ENCODE measurements at places on chromosomes 3 and 15.

DNA sequence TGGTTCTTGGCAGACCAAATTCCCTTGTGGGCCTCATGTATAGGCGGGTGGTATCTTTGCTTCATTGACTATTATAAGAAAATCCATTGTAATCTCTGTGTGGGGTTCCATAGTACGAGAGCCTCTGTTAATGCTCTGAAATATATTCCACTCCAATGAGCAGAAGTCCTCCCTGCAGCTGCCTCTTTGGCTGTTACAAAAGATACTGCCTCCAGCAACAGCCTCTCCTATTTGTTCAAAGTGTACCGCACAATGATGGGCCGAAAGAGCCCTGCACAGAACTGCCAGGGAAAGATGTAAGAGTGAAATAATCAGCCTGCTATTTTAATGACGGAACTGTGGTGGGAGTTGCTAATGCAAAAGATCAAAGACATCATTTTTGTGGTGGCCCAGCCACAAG, 48.9 kb downstream of the GRK7 start:
- no peak for DNase-seq

- DNase-seq: no peak
Measured at GRCh38 chr3:149736175-149736952, 15.9 kb downstream of the COMMD2 start.

- no peak for DNase-seq
Measured at GRCh38 chr15:29278436-29279105, 8.9 kb upstream of the NSMCE3 start.

- DNase-seq: peak; percentile 69
Measured at GRCh38 chr3:16132190-16132589, 42.3 kb upstream of the GALNT15 start.

GRCh38 chr3:173939331-173939730, 541.8 kb downstream of the NLGN1 start:
- DNase-seq: no peak

DNA sequence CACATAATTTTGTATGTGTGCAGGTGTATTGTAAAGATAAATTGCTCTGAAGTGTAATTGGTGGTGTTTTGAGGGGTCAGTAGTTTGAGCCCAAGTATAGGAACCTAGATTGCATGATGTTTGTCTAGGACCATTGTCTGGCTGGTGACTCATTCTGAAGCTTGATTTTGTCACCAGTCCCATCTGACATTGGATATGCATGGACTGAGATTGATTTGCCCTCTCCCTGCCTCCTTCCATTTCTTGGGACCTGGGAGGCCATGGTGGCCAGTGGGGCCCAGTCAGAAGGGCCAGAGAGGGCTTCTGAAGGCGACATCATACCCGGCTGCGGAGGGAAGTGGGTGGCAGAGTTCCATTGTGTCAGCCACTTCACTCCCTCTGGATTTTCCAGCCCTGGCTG, 62.3 kb downstream of the PDIA5 start:
- DNase-seq: no peak

DNA sequence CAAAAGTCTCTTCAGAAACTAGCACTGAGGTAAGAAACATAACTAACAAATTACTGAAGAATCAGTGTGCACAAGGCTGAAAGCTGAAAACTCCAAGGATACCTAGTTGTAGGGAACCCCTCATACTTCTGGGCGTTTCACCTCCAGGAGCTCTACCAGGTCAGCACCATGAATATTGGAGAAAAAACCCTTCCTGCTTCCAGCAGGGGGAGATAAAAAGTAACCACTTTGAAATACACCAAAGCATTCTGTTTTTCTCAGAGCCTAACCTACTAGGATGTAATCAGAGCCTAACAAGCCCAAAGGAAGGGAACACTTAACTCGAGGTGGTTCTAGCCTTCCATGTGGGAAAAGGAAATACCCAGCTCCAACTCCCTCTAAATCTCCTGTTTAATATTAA, 175.8 kb upstream of the MME start:
- DNase-seq: no peak

- no peak for DNase-seq
Measured at GRCh38 chr15:41862515-41863116, 24.0 kb downstream of the PLA2G4B start.

- DNase-seq: no peak
Measured at GRCh38 chr15:31202953-31203352, 101.4 kb upstream of the TRPM1 start.

- no peak for DNase-seq
Measured at GRCh38 chr3:155377071-155377470, 83.6 kb upstream of the STRIT1 start.

DNA sequence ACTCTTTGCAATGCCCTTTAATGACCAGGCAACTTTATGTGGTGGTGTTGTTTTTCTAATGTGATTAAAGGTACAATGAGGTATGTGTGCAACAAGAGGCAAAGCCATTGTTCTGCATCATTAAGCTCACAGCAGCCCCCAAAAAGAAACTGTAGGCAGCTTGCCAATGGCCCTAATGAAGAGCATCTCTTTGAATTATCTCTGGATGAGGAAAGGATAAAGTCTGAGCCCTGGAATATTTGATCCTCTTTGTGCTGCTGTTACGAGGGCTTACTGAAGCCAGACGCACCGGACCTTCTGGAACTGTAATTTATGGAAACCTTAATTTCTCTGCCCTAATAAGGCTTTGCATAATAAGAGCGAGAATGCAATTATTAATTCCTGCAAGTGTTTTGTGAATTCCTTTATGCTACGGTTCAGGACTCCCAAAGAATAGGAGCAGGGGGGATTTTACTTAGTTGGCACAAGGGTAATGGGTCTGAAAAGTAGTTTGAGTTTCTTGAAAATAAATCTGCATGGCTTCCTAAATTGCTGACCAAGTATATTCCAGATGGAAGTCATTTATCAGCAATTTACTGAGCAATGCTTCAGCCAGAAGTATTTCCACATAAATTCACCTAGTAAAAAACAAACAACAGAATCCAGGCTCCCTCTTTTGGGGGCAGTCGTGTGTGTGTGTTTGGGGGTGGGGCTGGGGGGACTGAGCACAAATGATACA, 193.4 kb downstream of the PDZRN3 start:
- DNase-seq: no peak

DNA sequence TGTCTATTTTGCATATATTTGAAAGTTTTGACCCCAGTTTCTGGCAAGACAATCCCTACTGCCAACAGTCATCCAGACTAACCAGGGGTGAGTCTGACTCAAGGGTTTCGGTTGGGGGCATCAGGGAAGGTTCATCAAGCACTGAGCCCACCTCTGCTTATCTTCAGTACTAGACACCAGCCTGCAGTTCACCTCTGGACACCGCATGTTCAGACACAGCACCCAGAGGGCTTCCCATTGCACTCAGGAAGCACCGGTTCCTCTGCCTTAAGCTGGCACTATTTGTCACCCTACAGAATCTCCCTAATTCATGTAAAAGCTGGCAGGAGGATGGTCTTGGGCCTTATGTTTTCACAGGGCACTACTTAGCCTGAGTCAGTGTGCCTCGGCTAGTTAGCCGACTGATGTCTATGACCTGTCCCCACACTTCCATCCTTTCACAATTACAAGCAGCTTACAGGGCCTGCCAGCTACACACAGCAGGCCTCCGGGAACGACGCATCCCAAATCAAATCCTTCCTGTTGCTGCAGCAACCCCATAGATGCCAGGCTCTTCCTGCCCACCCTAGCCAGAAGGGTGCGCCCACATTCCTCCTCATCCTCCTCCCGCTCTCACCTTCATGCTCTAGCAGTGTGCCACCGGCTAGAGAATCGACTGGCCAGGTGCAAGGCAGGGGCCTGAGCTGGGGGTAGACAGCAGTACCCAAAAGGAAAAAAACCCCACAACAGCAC, 52.5 kb downstream of the SH3BP5 start:
- no peak for DNase-seq

GRCh38 chr3:155488671-155489070, 195.2 kb upstream of the STRIT1 start:
- DNase-seq: no peak

- no peak for DNase-seq
Measured at GRCh38 chr3:177596816-177597271, 399.6 kb upstream of the TBL1XR1 start.

DNA sequence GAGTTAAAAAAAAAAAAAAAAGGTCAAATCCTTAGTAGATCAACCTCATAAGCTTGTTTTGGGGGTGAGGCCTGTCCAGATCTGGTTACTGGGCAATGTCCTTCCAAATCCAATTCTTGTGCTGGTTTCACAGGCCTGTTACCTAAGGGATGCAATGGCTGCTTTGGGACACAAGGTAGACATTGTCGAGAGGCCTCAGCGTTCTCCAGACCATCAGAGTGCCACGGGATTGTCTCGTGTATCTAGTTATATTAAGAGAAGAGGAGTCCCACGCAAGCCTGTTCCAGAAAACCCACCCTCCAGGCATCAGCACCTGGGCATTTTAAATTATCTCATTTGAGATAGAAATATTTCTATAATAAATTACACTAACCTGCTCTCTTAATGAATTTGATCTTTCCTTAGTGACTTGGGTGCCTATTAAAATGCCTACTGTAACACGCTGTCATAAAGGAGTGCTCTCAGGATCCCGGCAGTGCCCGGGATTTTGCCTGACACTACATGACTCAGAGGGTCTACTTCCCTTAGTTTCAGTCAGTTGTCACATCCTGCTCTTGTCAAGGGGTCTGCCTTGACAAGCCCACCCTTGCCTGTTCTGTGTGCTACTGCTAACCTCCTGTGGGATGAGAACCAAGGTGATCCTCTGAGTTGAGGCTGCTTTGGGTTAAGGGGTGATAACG, 116.0 kb downstream of the LIPC start:
- DNase-seq: no peak

GRCh38 chr15:93246266-93247242, 157.5 kb upstream of the RGMA start:
- DNase-seq: no peak

DNA sequence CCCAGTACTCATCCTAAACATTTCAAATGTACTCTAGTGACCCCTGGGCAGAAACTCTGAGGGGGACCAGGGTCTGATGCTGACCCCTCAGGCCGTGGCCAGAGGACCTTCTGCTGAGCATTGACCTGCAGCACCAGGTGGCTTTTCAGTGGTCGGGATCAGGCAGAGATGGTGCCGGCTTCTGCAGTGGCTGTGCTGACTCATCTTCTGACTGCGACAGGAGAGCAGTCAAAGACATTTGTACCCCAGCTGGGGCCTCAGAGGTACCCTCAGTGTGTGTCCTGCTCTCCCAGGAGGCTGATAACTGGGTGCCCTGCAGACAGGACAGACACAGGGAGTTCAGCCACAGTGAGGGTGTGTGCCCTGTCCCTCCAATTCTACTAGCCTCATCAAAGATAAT, 36.6 kb upstream of the IQCF6 start:
- DNase-seq: no peak

DNA sequence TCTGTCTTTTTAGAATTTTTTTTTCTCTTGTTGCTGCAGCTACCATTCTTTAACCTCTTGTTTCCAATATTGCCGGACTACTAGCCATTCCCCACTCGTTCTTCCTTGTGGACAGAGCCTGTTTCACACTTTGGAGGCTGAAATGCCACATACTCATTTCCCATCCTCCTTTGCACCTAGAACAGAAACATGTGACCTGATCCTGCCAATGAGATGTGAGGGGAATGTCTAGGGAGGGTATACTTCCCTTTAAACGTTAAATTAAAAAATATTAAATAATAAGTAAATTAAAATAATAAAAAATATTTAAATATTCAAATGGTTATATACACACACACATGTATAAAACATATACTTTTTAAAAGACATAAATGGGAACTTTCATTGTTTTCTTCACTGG, 20.6 kb upstream of the MDFIC2 start:
- no peak for DNase-seq

DNA sequence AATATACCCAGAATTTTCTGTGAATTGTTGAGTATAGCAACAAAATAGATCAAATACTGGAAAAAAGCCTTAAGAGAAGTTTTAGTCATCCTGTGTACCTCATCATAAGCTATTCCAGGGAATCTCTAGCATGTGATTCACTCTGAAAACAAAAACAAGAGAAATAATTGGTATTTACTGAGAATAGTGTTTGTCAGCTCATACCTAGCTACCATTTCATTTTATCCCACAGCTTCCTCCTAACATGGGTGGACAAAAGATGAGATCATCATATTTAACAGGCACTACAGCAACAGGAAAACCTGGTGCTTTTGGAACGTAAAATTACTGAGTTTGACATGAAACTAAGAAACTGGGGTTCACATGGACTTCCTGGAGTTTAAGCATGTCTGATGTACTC, 753.5 kb upstream of the NECTIN3 start:
- DNase-seq: no peak

GRCh38 chr3:131394400-131394799, 12.8 kb downstream of the NUDT16 start:
- DNase-seq: no peak

DNA sequence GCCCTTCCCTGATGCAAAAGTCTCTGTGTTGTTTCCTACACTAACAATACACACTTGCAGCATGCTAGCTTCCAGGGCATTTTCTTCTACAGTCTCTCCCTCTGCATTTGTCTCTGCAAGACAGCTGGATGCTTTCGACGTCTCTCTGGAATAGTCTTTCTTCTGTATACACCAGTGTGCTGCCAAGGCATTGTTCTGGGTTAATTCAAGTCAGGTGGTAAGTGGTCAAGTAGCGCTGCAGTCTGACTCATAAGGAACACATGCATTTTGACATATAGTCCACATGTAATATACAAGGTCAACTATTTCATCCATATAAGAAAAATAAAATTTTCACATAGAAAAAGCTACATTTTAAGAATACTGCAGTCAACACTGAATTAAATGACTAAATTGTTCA, 92.7 kb downstream of the MYLK start:
- no peak for DNase-seq

GRCh38 chr3:57150113-57150581, 15.0 kb downstream of the IL17RD start:
- DNase-seq: no peak

GRCh38 chr15:78979456-78980320, 34.8 kb upstream of the CTSH start:
- DNase-seq: peak; percentile 53

DNA sequence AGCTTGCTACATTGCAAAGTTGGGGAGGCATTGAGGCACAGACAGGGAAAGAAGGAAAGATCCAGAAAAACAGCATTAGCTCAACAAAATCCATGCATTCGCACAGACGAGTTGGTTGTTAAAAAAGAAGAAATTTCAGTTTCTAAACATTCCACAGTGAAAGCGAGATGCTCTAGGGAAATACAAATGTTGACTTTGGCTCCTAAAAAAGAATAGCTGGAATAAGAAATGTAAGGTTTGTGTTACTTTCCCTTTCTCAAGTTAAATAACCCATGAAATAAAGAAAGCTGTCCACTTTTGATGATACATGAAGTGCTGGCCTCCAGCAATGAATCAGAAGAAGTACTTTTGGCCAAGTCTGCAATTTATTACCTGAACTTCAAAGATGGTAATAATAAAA, 465.1 kb downstream of the ERC2 start:
- no peak for DNase-seq

GRCh38 chr3:139491027-139491700, 14.8 kb upstream of the RBP2 start:
- DNase-seq: no peak

GRCh38 chr15:92451225-92451825, 57.6 kb downstream of the ST8SIA2 start:
- no peak for DNase-seq
